NCI-H146 (cell line): ENCODE measurements at places on chromosomes 5 and 9.

- DNase-seq: peak; percentile 43
These were observed 175.1 kb upstream of the PITX1 start for GRCh38 chr5:135208903-135209721.

DNA sequence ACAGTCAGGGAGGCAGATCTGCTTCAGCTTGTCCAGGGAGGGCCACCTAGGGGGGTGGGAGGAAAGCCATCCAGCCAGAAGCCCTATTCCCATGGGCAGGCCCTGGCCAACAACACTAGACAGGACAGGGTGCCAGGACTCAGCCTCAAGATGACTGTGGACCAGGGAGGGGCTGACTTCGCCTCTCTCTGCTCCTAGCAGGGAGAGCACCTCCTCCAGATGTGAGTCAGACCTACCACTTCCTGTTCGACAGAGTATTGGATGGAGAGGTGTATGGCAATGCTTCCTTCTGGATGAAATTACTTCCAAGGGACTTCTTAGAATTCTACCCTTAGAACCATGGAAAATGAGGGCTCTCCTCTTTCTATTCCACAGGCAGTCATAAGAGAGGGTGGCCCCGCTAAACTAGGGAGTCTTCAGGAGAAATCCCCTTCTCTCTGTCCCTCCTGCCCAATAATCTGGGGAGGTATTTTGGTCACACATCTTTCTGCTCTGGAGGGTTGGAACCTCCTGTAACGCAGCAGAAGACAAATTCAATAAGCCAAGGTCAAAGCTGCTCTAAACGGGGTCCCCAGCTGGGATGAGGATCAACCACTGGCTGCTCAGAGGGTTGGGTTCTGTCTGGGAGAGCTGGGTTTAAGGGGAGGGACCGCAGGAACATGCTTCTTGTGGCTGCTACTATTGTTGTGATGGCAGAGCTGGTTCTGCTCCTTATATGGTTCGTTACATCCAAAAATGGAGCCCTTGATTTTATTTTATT, 23.2 kb upstream of the RCL1 start:
- DNase-seq: no peak

GRCh38 chr5:15529821-15530220, 29.8 kb downstream of the FBXL7 start:
- no peak for DNase-seq

DNA sequence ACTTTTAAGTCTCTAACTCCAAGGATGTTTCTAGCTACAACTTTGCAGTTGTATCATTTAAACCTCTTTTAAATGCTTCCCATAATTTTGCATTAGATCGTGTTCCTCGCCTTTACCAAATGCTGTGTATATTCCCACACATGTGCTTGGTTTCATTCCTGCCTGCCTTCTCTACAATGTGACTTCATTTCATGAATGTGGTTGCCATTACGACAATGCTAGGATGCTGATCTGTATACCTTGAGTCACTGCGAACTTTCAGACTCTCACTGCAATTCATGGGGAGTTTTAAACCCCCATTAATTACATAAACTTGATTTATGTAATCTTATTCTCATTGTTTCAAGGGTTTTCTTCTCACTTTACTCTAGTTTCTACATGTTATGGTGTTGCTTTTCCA, 50.3 kb downstream of the UBE2QL1 start:
- no peak for DNase-seq

DNA sequence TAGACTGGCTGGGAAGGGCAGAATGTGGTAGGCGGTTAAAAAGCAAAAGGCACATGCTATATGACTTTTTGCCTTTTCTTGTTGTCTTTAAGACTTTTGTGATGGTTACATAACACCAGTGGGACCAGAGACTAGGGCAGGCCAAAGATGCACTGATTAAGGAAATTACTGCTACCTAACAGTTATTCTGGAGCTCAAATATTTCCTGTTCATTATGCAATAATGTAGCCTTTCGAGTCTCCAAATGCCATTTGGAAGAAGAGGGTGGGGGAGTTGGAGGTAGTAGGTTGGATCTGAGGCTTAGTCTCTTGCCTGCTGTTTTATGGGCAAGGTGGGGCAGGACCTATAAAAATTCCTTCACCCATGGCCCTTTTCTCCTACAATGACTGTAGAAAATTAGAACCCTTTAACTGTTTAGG, 51.7 kb downstream of the SH3GL2 start:
- DNase-seq: no peak

GRCh38 chr5:83538786-83539462, 67.4 kb downstream of the VCAN start:
- DNase-seq: no peak

DNA sequence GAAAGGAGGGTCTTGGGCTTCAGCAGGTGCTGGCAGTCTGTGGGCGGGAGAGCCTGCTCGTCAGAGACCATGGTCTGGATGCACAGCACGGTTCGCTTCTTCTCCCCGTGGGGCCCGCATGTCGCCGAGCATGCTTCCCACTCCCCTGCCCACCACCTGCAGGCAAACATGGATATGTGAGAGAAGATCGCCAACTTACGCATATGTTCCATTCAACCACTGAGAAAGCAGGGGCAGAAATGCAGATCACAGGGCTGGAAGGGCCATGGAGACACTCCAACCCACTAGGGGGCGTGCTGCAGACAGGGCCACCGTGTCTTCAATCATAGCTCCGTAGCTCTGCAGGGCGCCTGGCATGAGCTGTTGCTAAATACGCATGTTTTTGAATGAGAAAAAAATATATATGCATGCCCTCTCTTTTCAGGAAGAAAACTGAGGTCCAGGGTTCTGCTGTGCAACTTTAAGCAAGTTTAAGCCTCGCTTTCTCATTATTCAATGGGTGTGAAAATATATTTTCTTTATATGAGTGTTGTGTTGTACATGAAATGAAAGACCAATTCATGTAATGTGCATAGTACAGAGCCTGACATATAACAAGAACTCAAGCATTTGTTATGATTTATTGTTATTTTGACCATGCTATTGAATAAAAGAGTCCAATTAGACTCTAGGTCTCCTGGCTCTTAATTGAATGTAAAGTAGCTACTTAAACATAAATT, 148.0 kb downstream of the TARS1 start:
- peak; percentile 16 for DNase-seq

GRCh38 chr5:57432876-57433275, 49.7 kb downstream of the ACTBL2 start:
- no peak for DNase-seq

DNA sequence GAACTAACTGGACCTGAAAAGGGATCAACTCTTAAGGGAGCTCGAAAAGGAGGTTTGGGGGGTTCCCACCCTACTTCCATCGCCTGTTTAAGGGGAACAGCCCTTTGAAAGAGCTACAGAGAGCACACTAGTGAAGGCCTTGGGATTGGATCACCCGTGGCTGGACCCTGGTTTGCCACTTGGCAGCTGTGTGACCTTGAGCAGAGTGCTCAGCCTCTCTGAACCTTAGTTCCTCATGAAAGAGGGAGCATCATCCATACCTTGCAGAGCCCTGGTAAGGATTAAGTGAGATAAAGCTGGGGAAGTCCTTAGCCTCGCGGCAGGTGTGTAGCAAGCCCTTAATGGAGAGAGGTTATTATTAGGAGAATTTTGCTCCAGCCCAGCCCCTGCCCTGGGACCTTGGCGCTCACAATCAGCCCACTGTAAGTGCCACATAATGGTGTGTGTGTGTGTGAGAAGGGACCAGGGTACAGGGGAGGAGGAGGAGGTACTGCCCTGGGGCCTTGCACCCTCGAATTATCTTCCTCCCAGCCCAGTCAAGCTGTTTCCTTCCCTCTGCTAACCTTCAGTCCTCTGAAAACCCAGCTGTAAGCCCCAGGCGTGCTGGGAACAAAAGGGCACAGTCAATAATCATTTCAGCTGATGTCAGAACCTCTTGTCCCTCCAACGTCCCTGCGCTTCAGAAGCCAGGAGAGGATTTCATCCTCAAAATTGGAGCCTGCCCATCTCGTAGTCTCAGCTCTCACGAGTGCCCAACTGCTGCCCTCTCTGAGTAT, 42.9 kb downstream of the FOXI1 start:
- DNase-seq: no peak

- DNase-seq: no peak
These were observed 9.1 kb downstream of the SWI5 start for GRCh38 chr9:128285033-128285784.

DNA sequence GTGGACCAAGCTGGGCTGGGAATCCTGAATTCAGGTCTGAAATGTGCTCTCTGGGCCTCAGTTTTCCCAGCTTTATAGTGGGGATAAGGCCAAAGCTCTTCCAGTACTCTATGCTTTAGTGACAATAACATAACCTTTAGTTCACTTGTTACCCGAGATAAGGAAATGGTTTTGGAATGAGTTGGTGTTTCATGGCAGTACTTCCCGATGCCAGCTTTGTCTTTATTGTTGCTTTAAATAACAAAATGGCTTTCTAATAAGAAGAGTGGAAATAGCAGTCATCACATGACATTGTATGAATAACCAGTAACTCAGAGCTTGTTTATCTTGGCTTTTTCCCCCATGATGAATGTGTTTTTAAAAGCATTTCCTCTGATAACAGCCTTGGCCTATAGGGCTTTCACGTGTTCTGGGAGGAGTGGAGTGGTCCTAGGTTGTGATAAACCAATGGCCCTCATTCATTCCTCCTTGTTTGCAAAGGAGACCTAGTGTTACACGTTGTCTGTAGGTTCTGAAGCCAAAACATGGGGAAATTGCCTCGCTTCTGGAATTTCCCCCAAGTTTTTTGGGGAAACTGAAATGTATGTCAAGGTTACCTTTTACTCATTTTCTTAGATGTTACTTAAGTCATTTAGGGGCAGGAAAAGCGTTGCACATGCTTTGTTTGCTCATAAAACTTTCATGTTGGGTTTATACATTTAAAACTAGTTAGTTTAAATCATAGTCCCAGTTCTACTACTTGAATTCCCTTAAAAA, 53.7 kb downstream of the ZNF618 start:
- no peak for DNase-seq

DNA sequence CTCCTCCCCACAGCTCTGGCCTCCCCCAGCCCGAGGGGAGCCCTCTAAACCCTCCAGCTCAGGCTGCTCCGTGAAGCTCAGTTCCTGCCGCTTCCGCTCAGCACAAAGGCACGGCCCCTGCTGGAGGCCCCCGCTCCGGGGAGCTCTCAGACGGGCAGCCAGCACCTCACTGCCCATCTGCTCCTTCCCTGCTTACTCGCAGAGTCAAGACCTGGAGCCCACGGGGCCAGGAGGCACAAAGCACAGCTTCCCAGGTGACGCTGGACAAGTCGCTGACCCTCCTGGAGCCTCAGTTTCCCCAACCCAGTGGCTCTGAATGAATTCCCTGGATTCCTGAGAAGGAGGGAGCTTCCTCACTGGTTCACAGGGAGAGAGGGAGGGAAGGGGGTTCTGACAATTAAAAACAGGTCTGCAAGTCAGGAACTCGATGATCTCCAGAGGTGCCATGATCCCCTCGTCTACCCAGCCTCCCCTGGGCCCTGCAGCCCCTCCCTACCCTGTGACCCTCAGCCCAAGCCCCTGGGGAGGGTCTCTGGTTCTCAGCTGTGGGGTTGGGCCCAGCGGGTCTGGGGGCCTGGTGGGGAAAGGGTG, 36.2 kb downstream of the VAV2 start:
- DNase-seq: no peak

DNA sequence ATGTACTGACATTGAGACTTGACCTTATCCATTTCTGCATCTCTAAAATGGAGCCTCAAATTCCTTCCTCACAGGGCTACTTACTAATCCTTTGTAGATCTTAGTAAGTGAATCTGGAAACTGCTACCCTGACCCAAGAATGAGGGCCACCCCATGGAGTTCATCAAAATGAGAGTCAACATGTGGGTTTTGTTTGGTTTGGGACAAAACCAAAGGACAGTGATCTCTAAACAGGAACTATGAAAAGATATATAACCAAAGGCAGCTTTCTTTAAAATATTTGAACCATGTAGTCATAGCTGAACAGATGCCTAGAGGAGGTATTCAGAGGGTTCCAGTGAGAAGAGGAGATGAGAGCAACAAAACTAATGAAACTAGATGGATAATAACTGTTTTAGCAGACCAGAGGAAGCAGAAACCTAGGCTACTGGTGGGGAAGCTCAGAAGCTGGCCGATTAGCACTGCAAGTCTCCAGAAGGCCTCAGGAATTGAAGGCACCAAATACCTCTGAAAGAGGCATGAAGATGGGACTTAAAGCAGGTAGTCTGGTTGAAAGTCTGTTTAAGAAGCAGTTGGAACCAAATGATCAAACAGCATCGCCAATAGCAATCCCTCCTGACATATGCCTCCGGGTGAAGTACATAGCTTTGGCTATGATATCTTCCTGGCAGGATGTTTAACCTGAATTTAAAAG, 45.8 kb downstream of the THOC3 start:
- DNase-seq: no peak

GRCh38 chr9:129633848-129634247, 7.9 kb downstream of the NTMT1 start:
- no peak for DNase-seq

DNA sequence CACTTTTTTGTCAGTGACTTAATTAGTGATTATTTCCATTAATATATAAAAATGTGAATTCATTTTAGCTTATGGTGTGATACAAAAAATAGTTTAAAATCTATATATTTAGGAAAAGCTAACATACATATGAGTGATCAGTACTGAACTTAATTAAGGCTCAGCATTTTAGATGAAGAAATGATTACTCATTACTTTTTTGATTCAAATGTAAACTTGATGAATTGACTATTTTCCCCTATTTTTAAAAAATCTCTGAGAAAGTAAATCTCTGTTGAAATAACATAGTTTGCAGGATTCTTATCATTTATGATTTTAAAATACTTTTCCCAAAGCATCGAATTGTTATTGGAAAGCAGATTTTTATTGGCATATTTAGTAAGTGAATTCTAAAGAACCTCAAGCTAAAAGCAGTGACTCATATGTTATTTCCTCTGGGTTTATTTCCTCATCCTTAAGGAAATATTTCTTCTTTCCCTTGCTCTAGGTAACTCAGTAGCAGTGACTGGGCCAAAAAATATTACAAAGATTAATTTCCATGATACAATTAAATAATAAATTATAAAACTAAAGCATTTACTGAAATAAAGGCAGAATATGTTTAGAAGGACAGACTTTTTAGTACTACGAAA, 290.6 kb downstream of the FER start:
- DNase-seq: no peak

DNA sequence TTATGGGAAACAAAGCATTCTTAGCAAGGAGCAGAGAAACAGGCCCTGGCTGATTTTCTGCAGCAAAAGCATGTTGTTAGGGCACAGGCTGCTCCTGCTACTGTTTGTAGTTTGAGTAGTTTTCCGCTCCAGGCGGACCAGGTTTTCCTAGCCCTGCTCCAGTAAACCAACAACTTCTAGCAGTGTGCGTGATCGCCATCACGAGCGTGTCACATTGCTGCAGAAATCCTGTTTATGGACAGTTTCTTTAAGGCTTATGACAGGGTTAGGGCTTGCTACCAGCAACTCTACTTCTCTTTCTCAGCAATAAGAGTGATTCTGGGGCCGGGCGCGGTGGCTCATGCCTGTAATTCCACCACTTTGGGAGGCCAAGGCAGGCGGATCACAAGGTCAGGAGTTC, 803.9 kb upstream of the CDH10 start:
- no peak for DNase-seq

- DNase-seq: no peak
These were observed 181.8 kb downstream of the GADD45G start for GRCh38 chr9:89786655-89787054.
